ENCODE measurements at places on chromosomes 7 and 10.
A peak's percentile ranks its signal among the peaks of the same experiment; 100 is the strongest.

GRCh38 chr10:132881186-132881920 lies 61.0 kb downstream of the CFAP46 start:
- no peak for DNase-seq

GRCh38 chr7:76513817-76514799 lies 3.8 kb downstream of the UPK3B start:
- no peak for DNase-seq

DNA sequence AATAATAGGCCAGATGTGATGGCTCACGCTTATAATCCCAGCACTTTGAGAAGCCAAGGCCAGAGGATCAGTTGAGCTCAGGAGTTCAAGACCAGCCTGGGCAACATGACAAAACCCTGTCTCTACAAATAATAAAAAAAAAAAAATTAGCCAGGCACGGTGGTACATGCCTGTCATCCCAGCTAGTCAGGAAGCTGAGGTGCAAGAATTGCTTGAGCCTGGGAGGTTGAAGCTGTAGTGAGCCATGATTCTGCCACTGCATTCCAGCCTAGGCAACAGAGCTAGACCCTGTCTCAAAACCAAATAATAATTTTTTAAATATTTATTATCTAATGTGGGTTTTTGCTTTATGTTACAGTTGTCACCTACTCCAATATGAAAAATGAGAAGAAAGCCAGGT lies 178.9 kb downstream of the ADK start:
- DNase-seq, result no peak

GRCh38 chr7:90593205-90593604 lies 2.9 kb upstream of the CDK14 start:
- no peak for DNase-seq

- DNase-seq, result no peak
Observed at GRCh38 chr10:114052255-114052654, 8.6 kb downstream of the ADRB1 start.

- no peak for DNase-seq
Observed at GRCh38 chr10:117412469-117413010, 37.3 kb upstream of the PDZD8 start.

DNA sequence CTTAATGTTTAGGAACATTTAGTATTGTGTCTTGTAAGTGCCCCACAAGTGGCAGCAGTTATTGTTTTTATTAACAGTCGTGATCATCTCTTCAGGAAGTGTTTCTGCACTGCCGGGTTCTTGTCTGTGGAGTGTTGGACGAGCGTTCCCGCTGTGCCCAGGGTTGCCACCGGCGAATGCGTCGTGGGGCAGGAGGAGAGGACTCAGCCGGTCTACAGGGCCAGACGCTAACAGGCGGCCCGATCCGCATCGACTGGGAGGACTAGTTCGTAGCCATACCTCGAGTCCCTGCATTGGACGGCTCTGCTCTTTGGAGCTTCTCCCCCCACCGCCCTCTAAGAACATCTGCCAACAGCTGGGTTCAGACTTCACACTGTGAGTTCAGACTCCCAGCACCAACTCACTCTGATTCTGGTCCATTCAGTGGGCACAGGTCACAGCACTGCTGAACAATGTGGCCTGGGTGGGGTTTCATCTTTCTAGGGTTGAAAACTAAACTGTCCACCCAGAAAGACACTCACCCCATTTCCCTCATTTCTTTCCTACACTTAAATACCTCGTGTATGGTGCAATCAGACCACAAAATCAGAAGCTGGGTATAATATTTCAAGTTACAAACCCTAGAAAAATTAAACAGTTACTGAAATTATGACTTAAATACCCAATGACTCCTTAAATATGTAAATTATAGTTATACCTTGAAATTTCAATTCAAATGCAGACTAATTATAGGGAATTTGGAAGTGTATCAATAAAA lies 22.2 kb downstream of the PLA2G12B start:
- DNase-seq, result no peak

DNA sequence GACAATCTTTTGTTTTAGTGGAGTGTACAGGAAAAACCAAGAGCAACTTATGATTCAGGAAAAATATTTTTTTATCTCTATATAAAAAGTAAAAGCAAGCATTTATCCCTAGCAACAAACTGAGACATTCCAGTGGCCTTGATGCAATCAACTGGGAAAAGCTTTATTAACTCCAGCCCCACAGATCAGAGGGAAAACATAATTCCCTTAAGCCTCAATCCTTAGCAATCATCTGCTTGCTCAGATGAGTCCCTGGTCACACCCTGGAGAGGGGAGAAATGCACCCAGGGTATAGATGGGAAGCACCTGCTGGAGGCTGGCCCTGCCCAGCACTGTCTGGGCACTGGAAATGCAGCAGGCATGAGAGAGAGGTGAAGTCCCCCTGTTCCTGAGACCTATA lies 636.6 kb downstream of the TNS3 start:
- no peak for DNase-seq

- peak; percentile 98 for DNase-seq
Observed at GRCh38 chr10:111522551-111522950, 445.7 kb downstream of the ADRA2A start.

GRCh38 chr10:86300399-86300925 lies 66.1 kb downstream of the GRID1 start:
- DNase-seq, result no peak

- DNase-seq, result no peak
Observed at GRCh38 chr10:70981171-70981836, 92.9 kb upstream of the PCBD1 start.

DNA sequence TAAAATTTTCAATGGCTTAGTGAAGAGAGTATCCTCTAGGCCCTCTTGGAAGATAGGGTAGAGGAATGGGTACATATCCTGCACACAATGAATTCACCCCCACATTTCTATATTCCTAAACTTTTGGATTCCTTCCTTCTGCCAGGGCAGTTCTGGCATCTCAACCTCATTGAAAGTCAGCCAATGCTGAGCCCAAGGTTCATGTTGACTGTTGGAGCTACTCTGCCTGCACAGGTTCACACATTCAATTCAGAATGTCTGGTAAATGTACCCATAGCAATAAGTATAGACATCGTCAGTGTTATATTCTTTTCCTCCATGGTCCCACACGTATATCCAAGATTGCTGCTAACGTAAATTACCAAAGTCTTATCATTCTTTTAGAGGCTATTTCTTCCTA lies 48.9 kb upstream of the STARD3NL start:
- DNase-seq, result no peak

DNA sequence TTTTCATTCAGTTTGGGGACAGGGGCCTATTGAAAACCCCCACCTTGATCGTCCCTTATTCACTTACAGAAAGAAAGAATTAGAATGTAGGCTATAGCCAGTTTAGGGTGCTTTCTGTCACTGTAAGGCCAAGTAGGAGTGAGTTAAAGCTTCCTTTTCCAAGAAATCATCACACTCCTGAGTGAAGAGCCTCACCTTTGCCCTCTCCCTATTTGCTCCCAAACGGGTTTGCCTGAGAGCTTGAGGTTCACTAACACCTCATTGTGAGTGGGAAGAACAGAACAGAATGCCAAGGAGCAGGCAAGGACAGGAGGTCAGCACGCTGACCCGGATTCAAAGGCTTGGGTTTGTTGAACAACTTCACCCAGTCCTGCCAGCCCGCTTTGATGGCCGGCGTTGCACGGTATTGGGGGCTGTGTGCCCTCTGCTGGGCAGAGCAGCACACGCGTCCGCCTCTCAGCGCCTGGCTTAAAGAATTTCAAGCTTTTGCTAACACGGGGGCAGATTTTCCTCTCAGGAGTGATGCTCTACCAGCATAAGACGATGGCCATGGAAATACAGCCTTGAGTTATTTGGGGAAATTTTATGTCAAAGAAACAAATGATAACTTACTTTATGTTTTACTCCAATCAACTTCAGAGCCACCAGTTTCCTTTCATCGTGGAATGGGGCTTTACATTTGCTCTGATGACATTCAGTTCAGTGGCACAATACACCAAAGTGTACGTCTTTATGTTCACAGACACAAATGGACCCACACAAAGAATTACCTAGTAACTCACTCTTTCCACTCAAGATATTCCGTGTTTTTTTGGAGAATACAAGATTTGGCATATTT lies 470.0 kb downstream of the SUGCT start:
- DNase-seq, result peak; percentile 73

- no peak for DNase-seq
Observed at GRCh38 chr10:129605266-129605985, 138.4 kb downstream of the MGMT start.

- no peak for DNase-seq
Observed at GRCh38 chr10:122510326-122510725, 49.0 kb downstream of the HTRA1 start.

DNA sequence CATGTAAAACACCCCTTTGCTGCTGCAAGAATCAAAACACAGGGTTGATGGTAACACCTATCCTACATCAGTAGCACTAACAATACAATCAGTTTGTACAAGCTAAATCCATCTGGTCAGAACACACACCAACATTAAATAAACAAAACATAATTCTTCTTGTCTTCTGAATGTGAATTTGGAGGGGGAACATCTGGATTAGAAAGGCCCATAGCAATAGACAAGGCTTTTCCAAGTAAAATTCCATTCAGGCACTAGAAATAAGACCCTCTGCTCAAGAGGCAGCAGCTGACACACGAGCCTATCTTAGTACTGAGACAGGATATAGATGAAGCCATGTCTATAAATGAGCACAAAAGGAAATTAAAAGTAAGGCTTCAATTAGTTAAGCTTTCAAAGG lies 839.9 kb upstream of the LRRTM3 start:
- DNase-seq, result no peak
